ENCODE measurements at places on chromosomes 7 and 10. TPM values are rescaled to one million over a fixed set of nuclear protein-coding genes. Genes with fewer than 3 reads are reported as not detected.

The AMZ1 gene
- total RNA-seq = 1.1 TPM

DNA sequence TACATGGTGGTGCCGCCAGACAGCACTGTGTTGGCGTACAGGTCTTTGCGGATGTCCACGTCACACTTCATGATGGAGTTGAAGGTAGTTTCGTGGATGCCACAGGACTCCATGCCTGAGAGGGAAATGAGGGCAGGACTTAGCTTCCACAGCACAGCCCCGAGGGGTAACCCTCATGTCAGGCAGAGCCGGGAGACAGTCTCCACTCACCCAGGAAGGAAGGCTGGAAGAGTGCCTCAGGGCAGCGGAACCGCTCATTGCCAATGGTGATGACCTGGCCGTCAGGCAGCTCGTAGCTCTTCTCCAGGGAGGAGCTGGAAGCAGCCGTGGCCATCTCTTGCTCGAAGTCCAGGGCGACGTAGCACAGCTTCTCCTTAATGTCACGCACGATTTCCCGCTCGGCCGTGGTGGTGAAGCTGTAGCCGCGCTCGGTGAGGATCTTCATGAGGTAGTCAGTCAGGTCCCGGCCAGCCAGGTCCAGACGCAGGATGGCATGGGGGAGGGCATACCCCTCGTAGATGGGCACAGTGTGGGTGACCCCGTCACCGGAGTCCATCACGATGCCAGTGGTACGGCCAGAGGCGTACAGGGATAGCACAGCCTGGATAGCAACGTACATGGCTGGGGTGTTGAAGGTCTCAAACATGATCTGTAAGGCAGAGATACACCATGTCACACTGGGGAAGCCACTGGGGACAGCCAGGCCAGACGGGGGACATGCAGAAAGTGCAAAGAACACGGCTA is 104.6 kb upstream of the TNRC18 start:
- no peak for DNase-seq

GRCh38 chr7:52410032-52410431 is 625.4 kb upstream of the POM121L12 start:
- DNase-seq = no peak

- DNase-seq = no peak
These were observed 52.3 kb downstream of the HECTD2 start for GRCh38 chr10:91462423-91462822.

DNA sequence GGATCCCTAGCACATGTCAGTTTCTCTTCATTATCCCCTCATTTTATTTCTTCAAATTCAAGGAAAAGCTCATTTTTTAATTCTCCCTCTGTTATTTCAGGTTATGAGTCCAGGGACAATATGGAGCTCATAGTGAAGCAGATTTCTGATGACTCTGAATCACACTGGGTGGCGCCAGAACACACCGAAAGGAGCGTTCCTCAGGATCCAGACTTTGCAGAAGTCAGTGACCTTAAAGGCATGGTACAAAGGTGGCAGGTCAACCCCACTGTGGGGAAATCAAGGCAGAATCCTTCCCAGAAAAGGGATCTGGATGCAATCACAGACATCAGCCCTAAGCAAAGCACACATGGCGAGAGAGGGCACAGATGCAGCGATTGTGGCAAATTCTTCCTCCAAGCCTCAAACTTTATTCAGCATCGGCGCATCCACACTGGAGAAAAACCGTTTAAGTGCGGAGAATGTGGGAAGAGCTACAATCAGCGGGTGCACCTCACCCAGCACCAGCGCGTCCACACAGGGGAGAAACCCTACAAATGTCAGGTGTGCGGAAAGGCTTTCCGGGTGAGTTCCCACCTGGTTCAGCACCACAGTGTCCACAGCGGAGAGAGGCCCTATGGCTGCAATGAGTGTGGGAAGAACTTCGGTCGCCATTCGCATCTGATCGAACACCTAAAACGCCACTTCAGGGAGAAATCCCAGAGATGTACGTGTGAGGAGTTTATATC is 21.4 kb downstream of the ZKSCAN5 start:
- DNase-seq = no peak

GRCh38 chr7:157932498-157933218 is 595.9 kb downstream of the DNAJB6 start:
- no peak for DNase-seq

GRCh38 chr10:29102233-29102632 is 186.6 kb upstream of the LYZL1 start:
- DNase-seq = no peak

DNA sequence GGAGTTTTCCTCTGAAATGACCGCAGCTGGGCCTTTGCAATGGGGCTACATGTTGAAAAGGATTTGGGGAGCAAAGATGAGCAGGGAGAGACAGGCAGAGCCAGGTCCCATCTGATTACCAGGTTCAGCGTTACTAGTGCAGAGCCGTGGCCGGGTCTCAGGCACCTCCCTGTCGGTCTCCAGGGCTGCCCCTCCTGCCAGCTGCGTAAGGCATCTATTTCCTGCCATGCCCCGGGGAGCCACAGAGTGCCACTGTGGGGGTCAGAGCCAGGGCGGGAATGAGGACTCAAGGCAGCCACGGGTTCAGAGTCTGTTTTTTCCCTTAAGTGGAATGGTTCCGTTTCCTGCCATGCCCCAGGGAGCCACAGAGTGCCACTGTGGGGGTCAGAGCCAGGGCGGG is 382.6 kb upstream of the SHH start:
- no peak for DNase-seq

GRCh38 chr7:24378871-24379616 is 95.1 kb downstream of the NPY start:
- no peak for DNase-seq

- no peak for DNase-seq
These were observed 55.2 kb downstream of the LRMDA start for GRCh38 chr10:75486591-75486990.

DNA sequence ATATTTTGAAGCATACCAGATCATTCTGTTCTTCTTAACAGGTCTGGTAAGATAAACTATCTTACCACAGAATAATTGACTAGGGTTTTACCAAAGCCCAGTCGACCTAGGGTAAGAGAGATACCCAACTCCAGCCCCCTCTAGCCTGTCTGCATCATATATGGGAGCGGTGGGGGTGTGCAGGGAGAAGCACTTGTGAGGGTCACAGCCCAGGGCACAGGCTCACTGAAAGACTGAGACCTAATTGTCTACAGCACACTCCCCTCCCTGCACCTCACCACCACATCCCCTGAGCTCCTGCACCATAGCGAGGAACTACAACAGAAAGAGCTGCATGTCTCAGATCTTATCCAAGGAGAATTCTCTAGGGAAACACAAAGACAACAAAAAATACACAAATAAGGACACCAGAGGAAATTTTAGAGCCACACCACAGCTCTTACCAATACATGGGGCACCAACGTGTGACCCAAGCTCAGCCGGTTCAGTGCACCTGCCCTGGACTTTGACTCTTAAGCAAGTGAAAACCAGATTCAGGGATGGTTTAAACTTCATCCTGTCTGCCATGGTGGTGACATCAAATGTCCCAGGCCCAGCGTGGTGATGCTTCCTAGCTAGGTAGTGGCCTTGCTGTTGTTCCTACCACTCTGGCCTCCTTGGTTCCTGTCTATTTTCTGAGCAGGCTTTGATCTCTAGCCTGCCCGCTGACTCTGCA is 150.8 kb downstream of the HERPUD2 start:
- no peak for DNase-seq

- no peak for DNase-seq
These were observed 12.9 kb upstream of the MICU1 start for GRCh38 chr10:72638586-72639440.

GRCh38 chr10:10886861-10887531 is 130.7 kb upstream of the CELF2 start:
- DNase-seq = no peak
